Caki2 (cell line): ENCODE measurements at places on chromosomes 7 and 10. TPM values are rescaled to one million over a fixed set of nuclear protein-coding genes. Genes with fewer than 3 reads are reported as not detected.

Gene MYO3A
- total RNA-seq = 4.5 TPM in 2 replicates

Gene SLC26A3
- total RNA-seq = not detected in 2 replicates

Gene JAKMIP3
- 0.54 and 1.9 TPM in 2 replicates for total RNA-seq

Gene TMEM229A
- not detected in 2 replicates for total RNA-seq

DNA sequence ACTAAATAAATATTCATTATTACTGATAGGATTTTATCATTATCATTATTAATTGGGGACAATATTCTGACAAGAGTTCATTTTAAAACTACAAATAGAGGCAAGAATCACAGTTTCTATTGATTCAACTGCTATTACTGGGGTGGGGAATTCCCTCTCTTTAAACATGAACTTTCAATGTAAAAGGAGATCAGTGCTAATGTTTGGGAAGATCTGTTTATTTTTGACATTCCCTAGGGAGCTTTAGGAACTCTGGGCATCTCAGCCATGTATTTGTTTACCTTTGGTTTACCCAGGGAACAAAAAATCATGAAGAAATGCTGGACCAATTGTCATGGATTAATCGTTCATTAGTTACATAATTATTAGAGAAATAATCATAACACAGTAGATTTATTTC lies 443.2 kb upstream of the AKR1E2 start:
- DNase-seq = no peak

DNA sequence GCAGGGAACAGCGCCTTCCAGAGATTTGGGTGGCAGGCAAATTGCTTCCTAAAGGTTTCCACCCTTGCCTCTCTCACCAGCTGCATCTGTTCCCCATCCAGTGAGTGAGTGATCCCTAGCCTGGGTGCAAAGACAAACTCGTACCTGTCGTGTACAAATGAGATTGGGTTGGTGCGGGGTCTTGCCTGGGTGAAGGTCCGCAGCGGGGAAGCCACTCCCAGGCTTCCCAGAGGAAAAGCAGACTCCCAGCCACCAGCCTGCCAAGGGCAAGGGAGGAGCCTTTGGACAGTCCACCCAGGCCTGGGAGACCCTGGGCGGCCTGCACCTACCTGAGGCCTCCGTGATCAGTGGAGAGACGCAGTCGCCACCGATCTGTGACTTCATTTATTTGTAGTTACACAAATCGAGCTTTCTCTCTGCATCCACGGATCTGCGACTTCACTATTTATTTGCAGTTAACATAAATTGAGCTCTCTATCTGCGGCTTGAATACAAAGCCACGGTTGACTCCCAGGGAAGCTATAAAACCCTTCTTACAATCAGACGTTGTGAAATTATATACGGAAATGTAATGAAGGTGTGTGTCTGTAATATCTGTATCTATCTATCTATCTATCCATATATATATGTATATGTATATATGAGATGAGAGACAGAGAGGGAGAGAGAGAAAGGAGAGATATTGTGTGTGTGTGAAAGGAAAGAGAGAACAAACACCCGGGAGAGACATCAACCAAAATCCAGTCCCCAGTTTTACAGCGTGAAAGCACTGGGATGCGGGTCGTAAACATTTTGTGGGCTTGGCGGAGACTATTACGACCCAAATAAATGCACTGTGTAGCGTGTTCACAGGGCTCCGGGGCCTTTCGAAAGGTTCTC lies 3.0 kb upstream of the HOXA7 start:
- no peak for DNase-seq
